ENCODE measurements at places on chromosomes 4 and X. TPM values are rescaled to one million over a fixed set of nuclear protein-coding genes. Genes with fewer than 3 reads are reported as not detected.

DNA sequence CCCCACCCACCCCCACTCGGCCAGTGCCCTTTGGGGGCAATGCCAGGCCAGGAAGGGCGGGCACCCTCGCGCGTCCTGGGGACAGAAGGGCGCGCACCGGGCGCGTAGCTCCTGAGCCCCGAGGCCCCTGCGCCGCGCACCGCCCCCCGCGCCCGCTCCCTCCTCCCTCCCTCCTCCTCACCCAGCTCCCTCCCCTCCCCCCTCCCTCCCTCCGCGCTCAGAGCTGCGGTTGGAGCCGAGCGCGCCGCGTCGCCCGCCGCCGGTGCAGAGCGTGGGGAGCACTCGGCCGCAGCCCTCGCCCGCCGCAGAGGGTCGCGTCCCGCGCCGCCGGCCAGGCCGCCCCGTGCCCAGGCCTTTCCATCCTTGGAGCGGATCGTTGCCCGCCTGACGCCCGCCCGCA lies at the start of gene ATP2B3:
Gene ATP2B3, plus strand, starts transcription at position 220 of the 400 bp plus-strand sequence. CDS start 18,606 bp downstream, outside the sequence.
- no peak for DNase-seq

MAGEA2B gene
- not detected for total RNA-seq

GPRASP1 gene
- not detected for total RNA-seq

DNA sequence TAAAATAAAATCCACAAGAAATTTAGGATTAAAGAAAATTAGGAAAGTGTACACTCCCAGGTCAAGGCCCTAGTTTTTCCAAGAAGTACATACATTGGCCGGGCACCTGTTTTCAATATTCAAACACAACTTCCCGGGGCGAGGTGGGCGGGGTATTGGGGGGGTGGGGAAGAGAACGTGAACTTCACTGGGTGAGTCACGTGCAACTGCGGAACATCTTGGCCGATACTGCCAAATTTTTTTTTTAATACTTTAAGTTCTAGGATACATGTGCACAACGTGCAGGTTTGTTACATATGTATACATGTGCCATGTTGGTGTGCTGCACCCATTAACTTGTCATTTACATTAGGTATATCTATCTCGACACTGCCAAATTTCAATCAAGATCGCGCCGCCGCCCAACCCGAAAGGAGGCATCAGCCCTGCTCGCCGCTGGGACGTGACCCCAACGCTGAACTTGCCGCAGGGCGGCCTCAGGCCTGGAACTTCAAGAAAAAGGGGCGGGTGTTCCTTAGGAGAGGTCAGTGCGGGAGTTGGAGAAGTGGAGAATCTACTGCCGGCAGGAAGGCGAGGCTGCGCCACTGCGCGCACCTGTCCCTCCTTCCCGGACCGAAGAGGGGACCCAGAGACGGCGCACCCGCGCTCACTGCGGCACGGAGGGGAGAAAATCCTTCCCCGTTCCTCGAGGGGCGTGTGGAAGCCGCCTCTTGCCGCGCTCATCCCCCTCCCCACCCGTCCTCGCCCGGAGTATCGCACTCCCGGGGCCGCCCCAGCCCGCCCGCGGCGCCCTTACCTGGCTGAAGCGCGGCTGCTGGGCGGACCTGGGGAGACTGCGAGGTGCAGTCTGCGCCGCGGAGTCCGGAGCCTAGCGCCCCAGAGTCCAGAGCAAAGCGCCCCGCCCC lies at the start of gene TEC:
Gene TEC, minus strand, starts transcription at position 883 of the 905 bp plus-strand sequence. CDS start 41,224 bp downstream, outside the sequence.
- peak; percentile 71 for DNase-seq

DNA sequence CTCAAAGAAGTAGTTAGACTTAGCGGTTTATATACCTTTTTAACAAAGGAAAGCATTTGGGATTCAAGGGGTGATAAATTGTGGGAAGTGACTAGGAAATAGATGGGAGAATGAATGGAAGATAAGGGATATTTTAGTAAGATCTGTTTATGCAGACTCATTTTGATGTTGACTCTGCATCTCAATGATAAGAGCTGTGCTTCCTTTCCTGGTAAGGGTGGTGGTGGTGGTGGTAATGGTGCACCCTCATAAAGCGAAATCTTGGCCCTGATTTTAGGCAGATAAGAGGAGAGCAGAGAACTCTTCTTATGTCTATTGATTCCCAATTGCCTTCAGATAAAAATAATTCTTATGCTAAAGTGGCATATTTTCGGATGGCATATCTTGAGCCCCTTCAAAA lies 197.1 kb downstream of the SPRY1 start:
- no peak for DNase-seq

DNA sequence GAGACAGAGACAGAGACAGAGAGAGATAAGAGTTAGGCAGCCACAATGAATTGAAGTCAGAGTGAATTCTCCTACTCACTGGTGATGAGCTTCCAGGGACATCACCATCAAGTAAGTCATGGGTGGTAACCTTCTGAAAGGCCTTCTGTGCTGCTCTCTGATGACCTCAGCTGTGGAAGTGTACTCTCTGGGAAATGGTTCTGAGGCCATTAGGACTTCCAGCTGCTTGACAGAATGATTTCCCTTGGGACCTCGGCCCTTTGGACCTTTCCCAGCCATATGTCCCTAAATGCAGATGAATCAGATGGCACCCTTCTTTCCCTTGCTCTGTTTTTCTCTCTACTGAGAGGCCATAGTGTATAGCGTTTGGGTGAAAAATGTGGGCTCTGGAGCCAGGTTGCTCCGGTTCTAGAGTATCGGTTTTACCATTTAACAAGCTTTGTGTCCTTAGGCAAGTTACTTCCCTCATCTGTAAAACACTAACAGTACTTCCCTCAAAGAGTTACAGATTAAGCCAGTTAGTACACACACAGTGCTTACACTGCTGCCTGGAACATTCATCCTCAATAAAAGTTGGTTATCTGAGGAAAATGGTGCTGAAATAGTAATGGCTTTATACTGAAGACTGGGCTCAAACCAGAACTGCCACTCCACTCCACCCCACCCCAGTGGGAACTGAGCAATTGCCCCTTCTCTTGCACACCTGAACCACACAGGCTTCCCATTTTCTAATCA lies 7.6 kb downstream of the SEPTIN11 start:
- DNase-seq = no peak

ZNF280C gene
- total RNA-seq = 2.9 TPM
